ENCODE measurements at places on chromosomes 11 and 22.

DNA sequence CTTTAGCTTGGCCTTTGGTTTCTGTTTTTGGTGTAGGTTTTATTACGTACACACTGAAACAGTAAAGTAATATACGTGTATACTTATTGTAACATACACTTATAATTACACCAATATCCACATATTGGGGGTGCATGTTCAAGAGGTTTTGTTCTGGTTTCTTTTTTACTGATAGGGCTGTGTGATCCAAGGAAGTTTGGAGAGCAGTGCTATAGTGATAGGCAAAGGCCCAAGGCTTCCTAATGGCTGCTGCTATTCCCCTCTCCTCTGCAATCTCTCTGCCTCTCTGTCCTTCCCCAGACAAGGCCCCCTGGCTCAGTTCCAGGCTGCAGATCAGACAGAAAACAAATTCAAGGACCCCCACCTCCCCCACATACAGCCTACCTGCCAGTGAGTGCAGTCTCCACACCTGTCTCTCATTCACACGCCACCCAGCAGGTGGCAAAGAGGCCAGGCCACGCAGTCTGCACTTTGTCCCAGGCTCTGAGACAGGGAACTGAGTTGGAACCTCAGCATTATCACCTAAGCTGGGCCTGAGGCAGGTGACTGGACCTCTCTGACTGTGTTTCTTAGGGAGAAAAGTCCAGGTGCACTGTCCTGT, 15.1 kb downstream of the TMEM184B start:
- no peak for DNase-seq

DNA sequence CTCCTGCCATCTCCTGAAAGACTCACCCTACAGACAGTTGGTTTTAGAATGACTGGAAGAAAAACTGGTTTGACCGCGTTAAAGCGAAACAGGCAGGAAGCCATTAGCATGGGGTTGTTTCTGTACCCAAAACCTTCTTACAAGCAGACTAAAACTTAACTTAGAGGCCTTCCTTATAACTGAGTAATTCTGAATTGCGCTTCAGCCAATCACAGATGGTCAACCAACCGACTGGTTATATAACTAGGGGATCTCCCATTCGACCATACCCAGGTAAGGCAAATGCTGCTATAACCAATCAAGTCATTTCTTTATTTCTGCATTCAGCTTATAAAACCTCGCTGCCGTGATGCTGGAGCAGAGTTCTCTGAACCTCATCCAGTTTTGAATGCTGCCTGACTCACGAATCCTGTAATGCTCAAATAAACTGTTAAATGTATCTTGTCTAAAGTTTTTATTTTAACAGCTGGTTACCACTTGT, 87.8 kb upstream of the DRD2 start:
- peak; percentile 62 for DNase-seq

DNA sequence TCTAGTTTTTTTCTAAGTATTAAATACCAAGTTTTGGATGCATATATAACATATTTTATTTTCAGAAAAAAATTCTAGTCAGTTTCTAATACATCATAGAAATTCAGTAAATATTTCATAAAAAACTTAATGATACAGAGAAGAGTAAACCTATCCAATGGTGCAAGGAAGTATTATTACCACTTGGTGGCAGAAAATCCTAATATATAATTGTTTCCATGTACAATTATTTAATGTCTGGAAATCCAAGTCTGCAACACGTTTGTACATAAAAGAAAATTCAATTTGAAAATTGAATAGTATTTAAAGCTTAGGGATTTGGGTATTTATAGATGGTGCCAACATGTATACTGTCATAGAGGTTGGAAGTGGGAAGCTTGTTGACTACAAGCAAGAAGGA, 127.0 kb downstream of the TRPC6 start:
- DNase-seq, result no peak

- DNase-seq, result no peak
Observed at GRCh38 chr22:45455621-45456020, 42.1 kb downstream of the RIBC2 start.

DNA sequence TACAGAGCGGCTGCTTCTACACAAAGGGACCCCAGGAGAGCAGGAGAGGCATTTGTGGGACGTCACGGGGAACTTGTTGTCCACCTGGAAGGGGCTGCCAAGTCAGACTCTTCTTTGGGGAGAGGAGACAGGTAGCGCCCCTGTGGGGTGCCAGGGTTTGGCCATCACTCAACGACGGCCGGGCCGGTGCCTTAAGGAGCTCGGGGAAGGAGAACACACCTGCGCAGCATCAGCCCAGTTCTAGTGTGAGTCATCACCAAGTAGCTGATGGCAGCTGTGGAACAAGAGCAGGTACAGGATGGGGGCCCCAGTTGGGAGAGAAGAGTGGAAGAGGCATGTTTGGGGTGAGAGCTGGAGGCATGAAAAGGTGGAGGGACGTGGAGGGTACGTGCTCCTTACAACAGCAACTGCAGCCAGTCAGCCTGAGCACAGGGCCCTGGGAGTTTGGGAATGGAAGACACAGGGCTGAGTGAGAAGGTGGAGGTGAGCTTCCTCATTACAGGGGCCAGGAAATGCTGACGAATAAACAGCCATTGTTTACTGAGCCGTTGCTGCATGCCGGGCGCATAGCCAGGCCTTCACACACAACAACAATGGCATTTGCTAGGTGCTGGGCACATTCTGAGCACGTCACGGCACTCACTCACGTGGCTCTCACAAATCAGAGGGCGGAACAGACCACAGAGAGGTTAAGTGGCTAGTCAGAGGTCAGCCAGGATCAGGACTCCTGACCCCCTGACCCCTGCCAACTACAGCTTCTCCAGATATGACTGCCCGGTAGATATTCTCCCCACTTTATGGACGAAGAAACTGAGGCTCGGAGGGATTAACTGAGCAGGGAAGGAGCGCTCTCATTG, 29.1 kb upstream of the TP53I11 start:
- no peak for DNase-seq

- DNase-seq, result peak; percentile 75
Observed at GRCh38 chr22:23233752-23234408, 53.6 kb downstream of the BCR start.

GRCh38 chr11:45856044-45856468, 8.8 kb downstream of the CRY2 start:
- no peak for DNase-seq

DNA sequence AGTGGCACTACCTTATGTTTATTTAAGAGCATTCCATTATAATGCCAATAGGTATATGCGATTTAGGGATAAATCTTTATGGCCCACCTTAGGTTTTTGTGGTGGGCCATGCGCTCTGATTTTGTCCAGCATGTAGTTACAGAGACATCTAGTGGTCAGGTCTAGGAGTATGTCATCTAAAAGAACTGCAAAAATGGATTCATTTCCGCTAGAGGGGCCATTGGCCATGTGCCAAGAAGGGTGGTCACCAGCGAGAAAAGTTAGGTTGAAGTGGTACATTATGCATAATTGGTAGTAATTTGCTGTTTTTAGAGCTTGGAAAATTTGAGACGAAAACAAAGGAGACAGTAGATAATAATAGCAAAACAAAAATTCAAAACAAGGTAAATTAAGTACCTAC, 27.7 kb downstream of the LRRC4C start:
- DNase-seq, result no peak

DNA sequence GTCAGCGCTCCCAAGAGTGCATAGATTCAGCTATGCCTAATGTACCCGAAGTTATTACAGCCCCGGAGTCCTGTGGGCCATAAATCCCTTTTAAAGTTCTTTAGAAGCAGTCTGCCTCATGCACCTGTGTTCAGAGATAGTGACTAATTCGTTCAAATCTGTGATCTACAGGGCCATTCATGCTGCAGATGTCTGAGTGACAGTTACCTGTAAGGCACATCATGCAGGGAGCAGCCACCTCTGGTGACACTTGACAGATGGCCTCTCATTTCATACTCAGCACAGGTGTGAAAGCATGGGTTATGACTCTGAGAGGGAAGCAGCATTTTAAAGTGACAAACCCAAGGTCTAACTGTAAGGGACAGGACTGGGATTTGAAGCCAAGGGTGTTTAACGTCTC, 2.4 kb upstream of the E2F8 start:
- no peak for DNase-seq

- no peak for DNase-seq
Observed at GRCh38 chr11:111976119-111976766, 39.1 kb downstream of the DIXDC1 start.

DNA sequence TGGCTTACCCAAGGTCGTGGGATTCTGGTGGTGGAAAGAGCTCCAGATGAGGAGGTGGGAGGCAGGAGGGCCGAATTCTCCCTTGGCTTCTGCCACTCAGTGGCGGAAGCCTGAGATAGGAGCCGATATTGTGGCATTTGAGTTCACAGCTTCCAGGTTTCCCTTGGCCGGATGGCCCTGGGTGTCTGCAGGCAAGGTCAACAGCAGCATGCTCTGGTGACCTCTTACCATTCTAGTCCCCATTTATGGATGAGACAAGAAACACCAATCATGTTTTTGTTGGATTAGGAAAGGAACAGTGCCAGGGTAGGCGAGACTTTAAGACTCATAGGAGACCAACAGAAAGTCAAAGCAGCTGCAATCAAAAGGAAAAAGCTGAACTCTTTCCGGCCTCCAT, 89.7 kb downstream of the GRAMD1B start:
- no peak for DNase-seq

- DNase-seq, result peak; percentile 11
Observed at GRCh38 chr22:26364066-26365015, 64.7 kb upstream of the ASPHD2 start.

DNA sequence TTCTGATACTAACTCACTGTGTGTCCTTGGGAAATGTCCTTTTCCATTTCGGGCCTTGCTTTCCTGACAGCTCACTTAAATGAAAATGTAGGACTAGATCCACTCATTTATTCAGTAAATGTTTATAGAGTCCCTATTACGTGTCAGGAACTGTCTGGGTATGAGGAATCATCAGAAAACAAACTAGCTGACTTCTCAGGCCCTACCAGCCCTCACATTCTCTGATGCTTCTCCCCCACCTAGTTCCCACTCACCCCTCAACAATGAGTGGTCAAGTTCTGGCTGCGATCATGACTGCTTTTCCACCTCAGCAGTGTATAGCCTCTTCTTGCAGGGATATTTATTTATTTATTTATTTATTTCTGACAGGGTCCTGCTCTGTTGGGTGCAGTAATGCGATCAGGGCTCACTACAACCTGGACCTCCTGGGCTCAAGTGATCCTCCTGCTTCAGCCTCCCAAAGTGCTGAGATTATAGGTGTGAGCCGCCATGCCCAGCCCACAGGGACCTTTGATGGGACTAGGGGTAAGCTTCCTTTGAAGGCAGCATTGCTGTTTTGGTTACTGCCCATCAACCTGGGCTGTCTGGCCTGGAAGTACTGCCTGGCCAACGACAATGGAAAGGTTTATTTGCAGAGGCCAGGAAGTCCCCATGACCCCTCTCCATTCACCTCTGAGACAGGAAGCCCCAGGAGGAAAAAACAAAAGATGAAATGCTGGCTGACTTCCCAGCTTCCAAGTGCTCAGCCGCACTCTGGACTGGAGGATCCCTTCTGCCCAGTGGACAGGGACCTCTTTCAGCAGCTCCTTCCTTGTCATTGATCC, 33.1 kb upstream of the POLD3 start:
- DNase-seq, result no peak

- no peak for DNase-seq
Observed at GRCh38 chr11:128061281-128061871, 526.0 kb downstream of the ETS1 start.

DNA sequence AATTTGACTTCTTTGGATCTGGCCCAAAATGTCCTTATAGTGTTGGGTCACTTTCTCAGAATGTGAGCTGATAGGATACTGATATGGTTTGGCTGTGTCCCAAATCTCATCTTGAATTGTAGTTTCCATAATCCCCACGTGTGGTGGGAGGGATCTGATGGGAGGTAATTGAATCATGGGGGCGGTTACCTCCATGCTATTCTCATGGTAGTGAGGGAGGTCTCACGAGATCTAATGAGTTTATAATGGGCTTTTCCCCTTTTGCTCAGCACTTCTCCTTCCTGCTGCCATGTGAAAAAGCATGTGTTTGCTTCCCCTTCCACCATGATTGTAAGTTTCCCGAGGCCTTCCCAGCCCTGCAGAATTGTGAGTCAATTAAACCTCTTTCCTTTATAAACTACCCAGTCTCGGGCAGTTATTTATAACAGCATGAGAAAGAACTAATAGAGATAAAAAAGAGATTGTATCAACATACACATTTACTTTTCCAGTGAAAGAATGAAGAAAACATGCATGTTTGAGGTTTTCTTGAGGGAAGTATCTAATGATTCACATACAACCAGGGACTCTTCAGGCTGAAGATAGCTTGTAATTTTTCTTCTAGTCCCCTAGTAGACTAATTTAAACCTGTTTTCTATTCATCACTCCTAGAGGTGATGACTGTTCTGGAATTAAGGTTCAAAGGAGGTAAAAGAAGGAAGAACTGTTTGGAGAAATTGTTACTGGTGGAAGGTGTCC, 17.3 kb upstream of the CSTF3 start:
- DNase-seq, result no peak

DNA sequence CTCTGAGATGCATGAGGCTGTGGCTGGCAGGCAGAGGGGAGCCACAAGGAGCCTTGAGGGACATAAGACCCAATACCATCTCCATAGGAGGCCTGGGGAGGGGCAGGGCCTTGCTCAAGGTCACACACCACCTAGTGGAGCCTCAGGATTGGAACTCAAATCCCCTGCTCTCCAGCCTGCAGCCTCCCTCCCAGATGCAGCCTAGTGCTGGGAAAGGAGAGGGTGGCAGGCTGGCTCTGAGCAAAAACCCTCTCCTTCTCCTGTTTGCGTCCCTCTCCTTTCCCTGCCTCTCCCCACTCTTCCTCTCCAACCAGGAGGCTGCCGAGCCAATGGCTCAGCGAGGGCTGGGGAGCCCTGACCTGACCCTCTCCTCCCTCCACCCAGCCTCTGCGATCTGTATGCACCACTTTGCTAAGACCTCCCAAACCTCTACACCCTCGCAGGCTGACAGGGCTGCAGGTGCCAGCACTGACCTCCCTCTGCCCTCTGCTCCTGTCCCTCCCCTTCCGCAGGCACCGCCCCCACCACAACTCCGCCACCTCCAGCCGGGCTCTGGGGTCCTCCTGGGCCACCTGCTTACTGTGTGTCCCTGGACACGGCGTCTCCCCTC, 14.7 kb downstream of the IGLL1 start:
- DNase-seq, result no peak

- DNase-seq, result no peak
Observed at GRCh38 chr11:8287703-8288102, 24.0 kb upstream of the LMO1 start.

DNA sequence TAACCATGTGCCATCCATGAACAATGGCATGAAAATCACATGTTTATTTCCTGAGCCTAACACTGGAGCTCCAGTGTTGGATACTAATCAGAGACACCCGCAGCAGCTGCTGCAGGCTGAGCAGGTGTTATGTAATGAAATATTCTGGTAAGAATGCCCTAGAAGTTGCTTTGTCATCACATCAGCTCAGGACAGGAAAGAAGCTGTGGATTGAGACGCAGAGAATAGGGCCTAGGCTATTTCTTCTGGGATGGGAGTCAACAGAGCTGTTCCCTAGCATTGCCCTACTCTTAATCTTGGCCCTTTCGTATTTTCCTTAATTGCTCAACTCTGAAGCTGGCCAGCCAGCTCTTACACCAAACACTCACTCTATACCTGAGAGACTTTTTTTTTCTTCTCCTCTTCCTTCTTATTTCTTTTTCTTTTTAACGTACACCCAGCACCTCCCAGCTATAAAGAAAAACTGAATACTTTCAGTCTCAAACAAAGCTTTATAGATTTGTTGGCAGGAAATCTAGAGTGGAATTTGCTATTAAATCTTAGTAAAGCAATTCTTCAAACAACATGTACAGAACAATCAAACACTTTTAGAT, 31.9 kb downstream of the RASSF10 start:
- DNase-seq, result no peak
